ENCODE measurements at places on chromosomes 7 and 10.

GRCh38 chr10:18236756-18237155, 96.5 kb downstream of the CACNB2 start:
- no peak for DNase-seq

- no peak for DNase-seq
Observed at GRCh38 chr10:103835096-103836050, 20.0 kb downstream of the SH3PXD2A start.

- no peak for DNase-seq
Observed at GRCh38 chr7:39644170-39644569, 20.8 kb downstream of the RALA start.

DNA sequence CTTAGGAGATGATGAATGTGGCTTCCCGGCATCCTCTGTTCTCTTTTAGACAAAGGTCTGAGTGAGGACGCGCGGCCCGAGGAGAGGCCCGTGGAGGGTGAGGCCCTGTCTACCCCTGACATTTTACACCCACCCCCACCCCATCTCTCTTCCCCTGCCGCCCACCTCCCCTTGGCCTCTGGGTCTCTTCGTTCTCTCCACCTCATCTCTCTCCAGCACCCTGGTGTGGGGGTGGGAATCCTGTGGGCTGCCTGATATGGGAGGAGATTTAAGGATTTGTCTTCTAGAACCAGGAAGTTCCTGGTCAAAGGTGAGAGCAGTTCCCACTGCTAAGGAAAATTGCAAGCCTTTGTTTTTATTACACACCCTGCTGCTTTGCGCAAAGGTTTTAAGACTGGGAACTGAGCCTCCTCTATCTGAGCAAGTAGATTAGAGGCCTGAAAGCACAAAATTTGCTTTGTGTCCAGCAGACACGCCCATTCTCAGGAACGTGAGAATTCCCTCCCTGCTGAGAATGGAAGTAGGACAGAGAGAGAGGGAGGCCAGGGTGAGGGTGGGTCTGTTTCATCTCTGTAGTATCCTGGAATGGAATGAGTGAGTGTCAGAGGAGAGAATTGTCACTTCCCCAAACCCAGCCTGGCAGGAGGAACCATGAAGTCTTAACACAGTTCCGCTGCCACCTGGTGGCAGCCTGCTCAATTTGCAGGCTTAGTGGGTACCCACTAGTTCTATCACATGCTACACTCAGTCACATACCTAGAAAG, 91.2 kb downstream of the GTF2IRD1 start:
- no peak for DNase-seq

DNA sequence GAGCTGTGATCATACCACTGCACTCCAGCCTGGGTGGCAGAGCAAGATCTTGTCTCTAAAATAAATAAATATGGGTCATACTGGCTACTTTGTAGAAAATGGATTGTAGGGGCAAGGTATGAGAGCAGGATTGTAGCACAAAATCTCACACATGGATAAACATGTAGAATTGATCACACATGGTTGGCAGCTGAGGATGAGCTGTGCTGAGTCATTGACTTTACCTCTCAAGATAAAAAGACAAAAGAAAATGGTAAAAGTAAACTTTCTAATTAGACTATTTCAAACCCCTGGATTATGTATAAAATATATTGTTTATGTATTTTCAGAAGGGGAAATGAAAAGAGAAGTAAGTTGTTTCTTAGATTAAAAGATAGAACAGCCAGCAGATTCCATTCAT, 69.3 kb downstream of the APBB1IP start:
- DNase-seq: no peak

DNA sequence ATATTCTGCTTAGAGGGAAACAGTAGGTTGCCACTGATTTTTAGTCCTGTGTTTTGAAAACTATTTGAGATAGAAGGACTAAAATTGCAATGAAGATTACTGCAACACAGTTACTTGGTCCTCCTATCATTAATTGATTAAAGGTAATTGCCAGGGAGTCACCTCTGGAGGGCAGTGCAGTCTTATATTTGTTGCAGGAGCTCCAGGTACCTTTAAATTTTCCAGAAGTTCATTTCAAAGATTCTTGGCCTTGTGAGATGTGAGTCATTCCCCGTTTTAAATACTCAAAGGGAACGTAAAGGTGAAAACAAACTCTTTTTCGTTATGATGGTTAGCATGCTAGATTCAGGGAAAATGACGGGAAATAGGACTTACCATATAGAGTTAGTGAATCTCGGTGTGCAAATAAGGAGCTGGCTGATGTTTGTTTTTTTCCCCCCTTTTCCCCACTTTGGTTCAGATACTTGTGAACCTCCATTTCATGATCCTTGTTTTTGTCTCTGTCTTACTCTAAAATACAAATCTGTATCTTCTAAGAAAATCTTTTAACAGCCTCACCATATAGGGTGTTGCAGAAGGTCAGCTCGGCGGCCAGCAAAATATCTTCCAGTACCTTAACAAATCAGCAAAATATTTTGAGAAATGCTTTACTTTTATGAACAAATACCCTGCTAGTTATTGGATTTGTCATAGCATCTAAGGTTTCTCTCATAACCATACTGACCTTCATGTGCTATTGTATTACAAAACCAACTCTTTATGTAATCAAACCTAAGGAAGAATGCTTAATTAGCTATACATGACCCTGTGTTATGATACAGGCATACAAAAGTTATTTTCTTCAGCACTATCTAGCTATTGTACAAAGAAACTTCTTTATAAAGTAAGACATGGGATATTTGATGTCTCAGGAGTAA, 143.0 kb upstream of the HDAC9 start:
- no peak for DNase-seq

GRCh38 chr7:74040101-74040790, 12.3 kb downstream of the ELN start:
- no peak for DNase-seq

GRCh38 chr10:103640436-103641181, 147.1 kb downstream of the NEURL1 start:
- no peak for DNase-seq

DNA sequence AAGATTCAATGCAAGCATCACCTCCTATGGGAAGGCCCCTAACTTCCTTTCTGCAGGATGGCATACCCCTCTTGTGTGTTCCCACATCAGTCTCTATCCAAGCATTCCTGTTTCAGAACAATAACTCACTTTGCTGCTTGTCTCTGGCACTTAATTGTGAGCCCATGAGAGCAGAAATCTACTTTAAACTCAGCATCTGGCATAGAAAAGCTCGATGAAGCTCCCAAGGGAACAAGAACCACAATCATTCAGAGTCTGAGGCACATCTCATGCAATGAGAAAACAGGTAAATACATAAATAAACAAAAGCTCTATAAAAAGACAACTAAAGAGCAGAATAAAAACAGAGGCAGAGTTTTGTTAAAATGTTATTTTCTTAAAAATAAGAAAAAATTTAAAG, 66.2 kb downstream of the VPS41 start:
- no peak for DNase-seq

DNA sequence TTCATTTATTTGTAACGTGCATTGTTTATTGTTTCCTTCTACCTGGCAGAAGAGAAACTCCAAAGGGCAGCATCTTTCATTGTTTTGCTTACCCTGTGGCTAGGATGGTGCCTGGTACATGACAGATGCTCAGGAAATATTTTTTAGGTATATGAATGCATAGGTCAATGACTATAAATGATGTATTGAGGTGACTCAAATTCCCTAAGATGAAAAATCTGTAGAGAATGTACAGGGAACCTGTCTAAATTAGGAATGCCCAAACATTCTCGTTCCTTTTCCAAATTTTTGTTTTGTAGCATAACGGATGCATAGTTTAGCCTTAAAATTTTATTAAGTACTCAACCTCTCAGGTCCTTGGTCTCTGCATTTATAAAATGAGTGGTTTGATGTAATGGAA, 71.6 kb downstream of the NRP1 start:
- no peak for DNase-seq

DNA sequence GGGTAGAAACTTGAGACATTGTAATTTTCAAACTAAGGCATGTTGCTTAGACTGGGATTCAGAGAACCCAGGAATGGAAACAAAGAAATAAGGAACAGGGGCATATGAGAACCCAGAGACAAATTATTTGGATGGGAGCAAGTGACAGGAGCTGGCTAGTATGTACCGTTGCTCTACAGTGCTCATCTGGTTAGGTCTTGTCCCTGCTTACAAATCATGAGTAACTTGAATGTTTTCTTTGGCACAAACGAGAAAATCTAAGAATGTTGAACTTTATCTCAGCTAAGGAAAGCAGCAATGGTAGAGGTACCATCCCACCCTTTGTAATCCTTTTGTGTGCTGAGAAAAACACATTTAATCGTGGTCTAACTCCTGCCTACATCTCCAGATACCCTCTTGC, 116.0 kb upstream of the IMMP2L start:
- DNase-seq: no peak

- DNase-seq: no peak
Observed at GRCh38 chr7:2605608-2606538, 25.9 kb upstream of the TTYH3 start.

DNA sequence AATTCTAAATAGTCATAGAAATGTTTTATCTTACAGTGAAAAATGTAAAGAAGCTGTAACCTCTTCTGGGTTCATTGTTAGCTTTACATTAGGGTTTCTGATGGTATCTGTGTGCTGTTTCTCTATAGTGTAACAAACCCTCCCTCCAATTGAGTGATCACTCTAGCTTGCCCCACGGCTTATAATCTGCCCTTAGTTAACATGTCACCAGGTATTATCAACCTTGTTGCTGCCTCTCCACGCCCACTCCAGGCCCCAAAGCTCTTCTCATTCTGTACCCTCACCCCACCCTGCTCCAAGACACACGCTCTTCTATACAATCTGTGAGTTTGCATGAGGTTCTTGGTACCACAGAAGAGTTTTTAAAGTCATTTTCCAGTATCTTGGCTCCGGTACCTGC, 139.4 kb downstream of the ARID5B start:
- DNase-seq: no peak

- DNase-seq: peak; percentile 25
Observed at GRCh38 chr10:86535132-86535882, 13.7 kb upstream of the WAPL start.

- no peak for DNase-seq
Observed at GRCh38 chr10:70930263-70931000, 42.1 kb upstream of the PCBD1 start.

- DNase-seq: no peak
Observed at GRCh38 chr10:71740069-71740653, 20.6 kb upstream of the C10orf105 start.

- no peak for DNase-seq
Observed at GRCh38 chr10:103078676-103079075, 114.4 kb downstream of the NT5C2 start.

- DNase-seq: no peak
Observed at GRCh38 chr10:11204351-11204942, 186.8 kb downstream of the CELF2 start.

DNA sequence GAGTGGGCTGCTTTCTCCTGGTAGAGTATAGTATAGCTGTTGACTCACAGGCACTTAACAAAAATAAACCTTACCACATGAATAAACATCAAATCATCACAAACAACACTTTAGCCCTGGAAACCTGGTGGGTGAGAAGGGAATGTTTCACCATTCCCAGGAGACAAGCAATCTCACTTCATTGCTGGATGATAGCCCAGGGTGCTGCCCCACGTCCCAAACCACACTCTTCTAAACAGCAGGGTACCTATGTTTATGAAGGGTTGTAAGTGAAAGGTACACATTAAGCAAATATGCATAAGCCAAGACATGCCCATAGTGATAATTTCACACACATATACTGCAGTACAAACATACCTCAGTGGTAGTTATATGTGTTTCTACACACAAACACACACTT, 276.2 kb downstream of the FGFR2 start:
- no peak for DNase-seq

DNA sequence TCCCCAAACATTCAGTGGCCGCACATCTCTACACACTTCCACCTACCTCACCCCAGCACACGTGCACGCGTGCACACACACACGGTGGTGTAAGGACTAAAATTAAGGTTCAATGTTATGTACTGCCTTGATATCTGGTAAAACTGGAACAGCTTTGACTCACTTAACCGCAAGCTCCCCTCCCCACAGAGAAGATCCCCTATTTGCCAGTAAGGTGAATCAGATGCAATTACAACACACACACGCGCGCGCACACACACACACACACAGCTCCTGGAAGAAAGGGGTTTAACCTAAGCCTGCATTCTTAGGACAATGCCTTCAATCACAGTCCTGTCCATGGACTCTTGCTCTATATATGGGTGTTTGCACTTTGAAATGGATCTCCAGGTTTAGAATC, 25.5 kb upstream of the VPS41 start:
- no peak for DNase-seq

- DNase-seq: no peak
Observed at GRCh38 chr10:132309471-132309865, 1.7 kb upstream of the STK32C start.

GRCh38 chr7:17608114-17608833, 309.8 kb downstream of the AHR start:
- DNase-seq: no peak

DNA sequence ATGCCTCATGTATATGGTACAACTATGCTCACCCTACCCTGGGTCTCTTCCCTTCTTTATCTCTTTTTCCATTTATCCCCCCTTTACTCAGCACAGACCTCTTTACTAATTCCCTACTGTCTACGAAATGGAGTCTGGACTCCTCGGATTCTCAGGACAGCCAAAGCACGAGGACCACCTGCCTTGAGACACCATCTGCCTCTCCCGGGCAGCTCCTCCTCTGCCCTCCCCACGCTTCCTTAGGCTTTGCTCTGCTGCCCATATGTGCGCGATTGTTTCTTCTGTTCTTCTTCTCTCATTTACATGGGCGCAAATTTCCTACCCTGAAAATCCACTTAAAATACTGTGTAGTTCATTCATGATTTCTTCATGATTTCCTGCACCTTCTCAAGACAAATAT, 62.7 kb upstream of the STK17A start:
- DNase-seq: no peak

GRCh38 chr7:69722843-69723242, 124.6 kb downstream of the AUTS2 start:
- no peak for DNase-seq

DNA sequence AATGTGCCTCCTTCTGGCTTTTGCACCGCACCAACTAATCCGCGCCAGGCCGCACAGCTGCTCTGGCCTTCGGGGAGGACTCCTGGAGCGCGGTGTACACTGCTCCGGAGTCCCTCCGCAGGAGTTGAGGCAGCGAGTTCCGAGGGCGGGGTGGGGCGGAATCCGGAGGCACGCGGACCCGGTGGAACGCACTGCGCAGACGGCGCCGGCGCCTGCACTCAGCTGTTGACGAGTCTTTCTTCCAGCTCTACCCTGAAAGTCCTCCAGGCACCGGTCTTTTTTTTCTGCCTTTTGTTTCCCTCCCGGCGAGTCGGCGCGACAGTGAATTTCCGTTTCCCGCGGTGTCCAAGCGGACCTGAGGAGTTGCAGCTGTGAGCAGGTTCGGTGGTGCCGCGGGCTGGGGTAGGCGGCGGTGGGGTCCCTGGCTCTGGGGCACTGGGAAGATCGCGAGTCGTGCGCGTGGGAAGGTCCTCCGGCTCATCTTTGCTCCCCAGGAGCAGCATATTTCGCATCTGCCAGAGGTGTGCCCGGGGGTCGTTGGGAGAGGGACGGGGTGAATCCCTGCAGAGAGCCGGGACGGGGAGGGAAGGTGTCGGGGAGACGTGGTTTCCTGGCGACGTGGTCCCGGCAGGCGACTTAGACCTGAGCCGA, 44.1 kb downstream of the SFTPD start:
- DNase-seq: no peak

- DNase-seq: no peak
Observed at GRCh38 chr7:90387470-90388240, 15.6 kb upstream of the CLDN12 start.

- DNase-seq: no peak
Observed at GRCh38 chr7:146388928-146389327, 272.3 kb downstream of the CNTNAP2 start.

GRCh38 chr7:102318482-102318971, 31.9 kb downstream of the SH2B2 start:
- DNase-seq: no peak

Data from stimulated activated effector memory CD8-positive, alpha-beta T cell treated with anti-CD3 and anti-CD28 coated beads, Interleukin-12 subunit alpha, Interleukin-12 subunit beta, amount 100 ng/mL, for 72 hours (primary cell).